ENCODE measurements at places on chromosomes 12 and 14.

GRCh38 chr14:50308363-50308915 is 3.6 kb downstream of the L2HGDH start:
- DNase-seq, result no peak

GRCh38 chr14:51082349-51082748 is 12.6 kb downstream of the TRIM9 start:
- DNase-seq, result no peak

DNA sequence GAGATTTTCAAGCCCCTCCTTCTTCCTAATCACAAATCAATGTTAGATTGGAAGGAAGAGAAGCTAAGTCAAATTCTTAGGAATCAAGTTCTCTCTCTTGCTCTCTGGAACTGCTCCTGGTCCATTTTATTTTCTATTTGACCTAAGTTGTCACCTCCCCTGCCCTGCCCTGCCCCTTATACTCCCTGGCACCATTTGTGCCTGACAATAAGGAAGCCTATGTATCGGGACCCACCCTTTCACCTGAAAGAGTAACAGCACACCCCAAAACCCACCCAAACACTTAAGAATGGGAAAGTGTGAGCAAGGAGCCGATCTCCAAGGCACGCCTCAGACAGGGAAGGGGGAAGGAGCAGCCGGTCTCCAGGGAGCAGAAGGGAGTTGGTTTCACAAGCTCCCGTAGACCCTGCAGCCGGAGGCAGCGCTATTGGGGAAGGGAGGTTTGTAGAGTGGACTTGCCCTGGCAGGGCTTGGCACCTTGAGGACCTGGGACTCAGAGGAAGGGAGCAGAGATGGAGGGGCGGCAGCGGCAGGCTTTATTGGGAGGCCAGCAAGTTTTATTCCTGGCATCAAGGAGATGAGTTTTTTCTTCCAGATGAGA is 1.6 kb downstream of the LRRC74A start:
- no peak for DNase-seq

DNA sequence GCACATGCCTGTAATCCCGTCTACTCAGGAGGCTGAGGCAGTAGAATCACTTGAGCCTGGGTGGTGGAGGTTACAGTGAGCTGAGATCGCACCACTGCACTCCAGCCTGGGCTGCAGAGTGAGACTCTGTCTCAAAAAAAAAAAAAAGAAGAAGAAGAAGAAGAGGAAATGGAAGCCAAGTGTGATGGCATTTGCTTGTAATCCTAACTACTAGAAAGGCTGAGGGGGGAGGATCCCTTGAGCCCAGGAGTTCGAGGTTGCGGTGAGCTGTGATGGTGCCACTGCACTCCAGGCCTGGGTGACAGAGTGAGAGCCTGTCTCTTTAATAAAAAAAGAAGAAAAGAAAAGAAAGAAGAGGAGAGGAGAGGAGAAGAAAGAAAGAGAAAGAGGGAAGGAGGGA is 52.1 kb downstream of the LGMN start:
- no peak for DNase-seq

DNA sequence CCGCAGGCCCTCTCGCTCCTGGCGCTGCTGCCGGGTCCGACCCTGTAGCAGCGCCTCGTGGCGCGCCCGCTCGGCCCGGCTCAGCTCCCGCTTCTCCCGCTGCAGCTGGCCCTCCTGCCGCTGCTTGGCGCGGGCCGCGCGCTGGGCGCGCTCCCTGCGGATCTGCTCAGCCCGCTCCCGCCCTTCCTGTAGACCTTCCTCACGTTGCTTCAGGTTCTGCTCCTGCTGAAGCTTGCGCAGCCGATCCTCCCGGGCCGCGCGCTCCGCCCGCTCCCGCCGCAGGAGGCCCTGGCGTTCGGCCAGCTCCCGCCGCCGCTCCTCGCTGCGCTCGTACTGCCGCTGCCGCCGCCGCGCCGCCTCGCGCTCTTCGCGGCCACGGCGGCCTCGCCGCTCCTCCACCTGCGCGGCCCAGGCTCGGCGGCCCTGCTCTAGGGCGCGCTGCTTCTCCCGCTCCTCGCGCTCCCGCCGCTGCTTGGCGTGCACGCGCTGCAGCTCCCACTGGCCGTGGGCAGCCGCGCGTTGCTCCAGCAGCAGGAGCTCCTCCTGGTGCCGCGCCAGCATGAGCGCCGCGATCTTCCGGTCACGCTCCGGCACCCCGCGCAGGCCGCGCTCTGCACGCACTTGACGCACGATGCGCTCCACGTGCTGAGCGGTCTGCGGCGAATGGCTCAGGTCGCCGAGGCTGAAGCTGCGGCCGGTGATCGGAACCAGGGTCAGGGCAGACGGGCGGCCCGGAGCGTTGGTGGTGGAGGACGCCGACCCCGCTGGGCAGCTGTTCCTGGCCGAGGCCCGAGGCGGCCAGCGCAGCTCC is 2.4 kb downstream of the CCDC177 start:
- DNase-seq, result no peak

GRCh38 chr14:70289138-70289537 is 70.3 kb downstream of the COX16 start:
- no peak for DNase-seq

DNA sequence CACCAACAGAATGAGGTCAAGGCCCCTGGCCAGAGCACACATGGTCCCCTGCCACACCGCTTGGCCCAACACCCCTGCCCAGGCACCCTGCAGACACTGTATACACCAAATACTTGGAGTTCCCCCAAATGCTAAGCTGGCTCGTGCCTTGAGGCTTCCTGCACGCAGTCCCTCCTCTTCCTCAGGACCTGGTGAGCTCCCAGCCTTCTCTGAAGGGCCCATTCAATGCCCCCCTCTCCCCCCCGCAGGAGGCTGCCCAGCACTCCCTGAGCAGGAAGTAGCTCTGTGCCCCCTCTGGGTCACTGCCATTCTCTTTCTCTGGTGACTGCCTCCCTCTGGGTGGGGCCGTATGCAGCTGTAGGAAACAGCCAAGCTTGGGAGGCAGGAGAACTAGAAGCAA is 75.3 kb downstream of the ITPK1 start:
- DNase-seq, result no peak

GRCh38 chr12:22709292-22709691 is 84.3 kb downstream of the ETNK1 start:
- DNase-seq, result peak; percentile 63

DNA sequence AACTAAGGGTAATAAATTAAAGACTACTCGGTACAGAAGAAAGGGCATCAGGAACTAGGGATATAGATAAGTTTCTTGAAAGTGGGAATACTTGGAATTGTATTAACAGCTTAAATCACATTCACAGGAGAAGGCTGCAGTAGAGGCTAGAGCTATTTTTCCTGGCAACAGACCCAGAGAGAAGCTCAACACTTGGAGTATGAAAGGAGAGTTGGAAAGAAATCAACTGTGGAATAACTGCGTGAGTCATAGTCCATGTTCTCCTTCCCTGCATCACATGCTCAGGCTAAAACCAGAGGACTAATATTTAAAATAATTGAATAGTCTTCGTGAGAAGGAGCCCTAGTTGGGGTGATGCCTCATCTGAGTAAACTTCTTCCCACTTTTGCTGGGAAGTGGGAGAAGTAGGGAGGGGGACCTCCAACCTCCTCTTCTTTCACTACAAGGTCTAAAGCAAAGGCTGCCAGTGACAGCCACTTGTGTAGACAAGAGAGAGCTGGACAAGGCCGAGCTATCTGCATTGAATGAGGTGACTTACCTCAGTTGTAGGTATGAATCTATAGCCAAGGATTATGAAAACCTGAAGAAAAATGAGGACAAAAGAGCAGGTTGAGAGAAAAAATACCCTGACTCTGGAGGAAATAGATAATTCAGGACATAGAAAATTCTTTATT is 32.7 kb downstream of the DYRK2 start:
- no peak for DNase-seq

DNA sequence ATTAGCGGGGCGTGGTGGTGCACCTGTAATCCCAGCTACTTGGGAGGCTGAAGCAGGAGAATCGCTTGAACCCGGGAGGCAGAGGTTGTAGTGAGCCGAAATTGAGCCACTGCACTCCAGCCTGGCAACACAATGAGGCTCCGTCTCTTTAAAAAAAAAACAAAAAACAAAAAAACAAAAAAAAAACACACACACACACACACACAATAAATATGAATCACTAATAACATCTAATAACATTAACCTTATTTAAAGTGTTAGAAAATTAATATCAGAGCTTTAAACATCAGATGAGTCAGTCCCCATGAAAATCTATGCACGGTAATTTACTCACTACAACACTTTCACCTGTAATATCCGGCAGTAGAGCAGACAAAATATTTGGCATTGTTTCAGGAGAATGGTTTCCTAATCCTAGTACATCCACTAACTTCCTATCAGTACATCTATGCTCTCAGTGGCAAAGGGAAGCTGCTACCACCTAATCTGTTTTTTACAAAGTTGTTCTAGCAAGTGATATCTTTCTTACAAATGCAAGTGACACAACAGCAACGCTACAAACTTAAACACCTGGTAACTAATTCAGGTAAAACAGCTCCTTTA is 36.2 kb downstream of the MED13L start:
- DNase-seq, result no peak

DNA sequence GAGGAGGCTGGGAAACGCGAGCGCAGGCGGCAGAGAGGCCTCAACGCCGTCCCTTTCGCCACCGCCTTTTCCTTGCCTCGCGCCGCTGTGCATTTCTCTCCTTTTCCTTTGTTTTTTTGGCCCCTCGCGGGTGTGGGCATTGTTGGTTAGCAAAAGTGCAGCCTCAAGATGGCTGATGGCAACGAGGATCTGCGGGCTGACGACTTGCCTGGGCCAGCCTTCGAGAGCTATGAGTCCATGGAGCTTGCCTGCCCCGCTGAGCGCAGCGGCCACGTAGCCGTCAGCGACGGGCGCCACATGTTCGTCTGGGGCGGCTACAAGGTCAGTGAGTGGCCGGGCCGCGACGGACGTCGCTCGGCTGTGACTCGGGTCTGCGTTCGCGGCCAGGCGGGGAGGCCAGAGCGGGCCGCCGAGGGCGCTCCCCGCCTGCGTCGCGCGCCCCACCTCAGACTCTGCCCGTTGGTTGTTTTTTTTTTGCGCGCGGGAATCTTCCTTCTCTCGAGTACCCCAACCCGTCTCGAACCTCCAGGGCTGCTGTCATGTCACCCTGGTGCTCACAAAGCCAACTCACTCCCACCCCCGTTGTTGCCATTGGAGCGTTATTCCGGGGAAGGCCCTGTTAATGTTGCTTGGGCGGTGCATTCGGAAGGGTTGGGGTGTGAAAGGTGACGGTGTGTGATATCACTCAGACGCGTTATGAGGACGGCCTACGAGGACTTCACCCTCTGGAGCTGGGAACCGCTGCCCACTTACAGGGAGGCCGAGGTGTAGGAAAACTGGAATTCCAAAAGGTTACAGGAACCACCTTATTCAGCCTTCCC is 558 bp downstream of the KLHDC2 start:
- peak; percentile 19 for DNase-seq

- peak; percentile 25 for DNase-seq
Measured at GRCh38 chr12:79407671-79408622, 282.8 kb downstream of the PAWR start.
